ENCODE measurements at places on chromosomes 7 and 10. TPM values are rescaled to one million over a fixed set of nuclear protein-coding genes. Genes with fewer than 3 reads are reported as not detected.

Gene CNNM1
- polyA plus RNA-seq: 1.3 TPM

Gene TES
- polyA plus RNA-seq: 93.2 TPM

Gene DPCD
- polyA plus RNA-seq: 51.9 TPM

Gene GNGT1
- polyA plus RNA-seq: not detected

Gene TIMM23
- polyA plus RNA-seq: 107 TPM

Gene PGAM2
- 0.16 TPM for polyA plus RNA-seq

Gene NODAL
- not detected for polyA plus RNA-seq

Gene GATA3
- polyA plus RNA-seq: 0.09 TPM

Gene MUC3A
- not detected for polyA plus RNA-seq

Gene LARP4B
- 38.4 TPM for polyA plus RNA-seq

Gene NEUROG3
- not detected for polyA plus RNA-seq

Gene SPDYE6
- not detected for polyA plus RNA-seq

Gene FFAR4
- not detected for polyA plus RNA-seq

Gene NUDT13
- polyA plus RNA-seq: 1.7 TPM

Gene LOXL4
- 67.9 TPM for polyA plus RNA-seq

Gene OR9A2
- not detected for polyA plus RNA-seq

Gene AVL9
- polyA plus RNA-seq: 12.0 TPM

Gene PNLIPRP2
- polyA plus RNA-seq: not detected

Gene VIM
- polyA plus RNA-seq: 5,431 TPM

Gene MYL10
- 0.18 TPM for polyA plus RNA-seq

Gene POM121L12
- polyA plus RNA-seq: not detected

Gene CTAGE6
- 0.02 TPM for polyA plus RNA-seq

Gene KEL
- polyA plus RNA-seq: 0.31 TPM

Gene CRHR2
- polyA plus RNA-seq: not detected

Gene UCN3
- not detected for polyA plus RNA-seq

Gene AGAP6
- polyA plus RNA-seq: 10.5 TPM

Gene TUBB8
- 0.10 TPM for polyA plus RNA-seq

Gene PLA2G12B
- not detected for polyA plus RNA-seq

Gene OR2A25
- polyA plus RNA-seq: not detected

Gene TMEM225B
- 1.3 TPM for polyA plus RNA-seq

Gene CREB5
- polyA plus RNA-seq: 2.6 TPM

Gene PRTFDC1
- 8.1 TPM for polyA plus RNA-seq

Gene NPFFR1
- not detected for polyA plus RNA-seq

Gene SPDYE11
- not detected for polyA plus RNA-seq

Gene SPDYE9
- polyA plus RNA-seq: not detected

Gene COL28A1
- 0.11 TPM for polyA plus RNA-seq

Gene MRLN
- not detected for polyA plus RNA-seq

Gene RAB19
- not detected for polyA plus RNA-seq

Gene MRPS16
- 74.4 TPM for polyA plus RNA-seq

Gene STAG3
- 0.44 TPM for polyA plus RNA-seq

Gene TRIM8
- polyA plus RNA-seq: 60.4 TPM

Gene NUTM2E
- 0.22 TPM for polyA plus RNA-seq

Gene TEX47
- not detected for polyA plus RNA-seq

Gene FGFR2
- 0.18 TPM for polyA plus RNA-seq

Gene ADRB1
- polyA plus RNA-seq: not detected

Gene RSPH10B
- not detected for polyA plus RNA-seq

Gene PFKFB3
- 15.6 TPM for polyA plus RNA-seq

Gene KIAA1549
- 2.5 TPM for polyA plus RNA-seq

Gene MACC1
- polyA plus RNA-seq: not detected

Gene MLXIPL
- polyA plus RNA-seq: not detected

Gene PTEN
- polyA plus RNA-seq: 66.9 TPM

Gene CALML3
- not detected for polyA plus RNA-seq

Gene CPA5
- polyA plus RNA-seq: 0.15 TPM

Gene NKX1-2
- polyA plus RNA-seq: not detected

Gene LIPK
- polyA plus RNA-seq: not detected

Gene ADCY1
- polyA plus RNA-seq: 0.12 TPM
